ENCODE measurements at places on chromosomes 5 and 9.

GRCh38 chr9:137630126-137630525 is 11.3 kb downstream of the EHMT1 start:
- no peak for DNase-seq

DNA sequence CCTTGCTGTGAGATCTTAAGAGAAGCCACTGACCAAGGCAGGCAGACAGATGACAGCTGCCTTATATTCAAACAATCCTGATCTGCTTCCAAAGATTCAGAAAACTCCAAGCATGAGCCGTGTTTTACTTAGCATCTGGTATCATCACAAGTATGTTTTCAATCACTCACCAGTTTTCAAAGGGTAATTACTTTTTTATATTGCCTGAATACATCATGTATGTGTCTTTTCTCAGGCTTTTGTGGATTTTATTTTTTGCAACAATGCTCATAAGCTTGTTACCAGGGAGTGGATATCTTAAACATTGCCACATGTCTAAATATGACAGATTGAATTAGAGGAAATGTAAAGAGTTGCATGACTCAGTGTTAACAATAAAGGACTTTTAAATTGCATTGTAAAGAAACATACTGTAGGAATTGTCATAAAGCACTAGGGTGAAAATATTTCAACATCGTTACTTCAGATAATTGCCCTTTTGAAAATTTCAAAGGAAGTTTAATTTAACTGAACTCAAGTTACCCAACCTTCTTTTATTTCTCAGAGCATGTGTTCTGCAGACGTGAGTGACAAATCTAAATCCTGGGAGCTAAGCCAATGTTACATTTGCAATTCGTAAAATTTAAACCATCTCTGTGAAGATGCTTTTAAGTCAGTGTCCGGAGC is 326.1 kb downstream of the PLK2 start:
- DNase-seq = peak; percentile 13

- no peak for DNase-seq
Measured at GRCh38 chr9:22054076-22054475, 45.0 kb upstream of the CDKN2B start.

GRCh38 chr5:84433461-84433860 is 48.8 kb upstream of the EDIL3 start:
- DNase-seq = no peak

- no peak for DNase-seq
Measured at GRCh38 chr9:116979456-116979855, 292.4 kb downstream of the TRIM32 start.

GRCh38 chr5:91312698-91313097 is 70.4 kb downstream of the ARRDC3 start:
- DNase-seq = no peak

Data from hepatic stellate cell (primary cell).